SK-MEL-5 (cell line): ENCODE measurements at places on chromosomes 4 and X. TPM values are rescaled to one million over a fixed set of nuclear protein-coding genes. Genes with fewer than 3 reads are reported as not detected.

Gene ARMCX4
- total RNA-seq, result 0.90 and 0.93 TPM in 2 replicates

Gene MAGEA12
- total RNA-seq, result 133 and 153 TPM in 2 replicates

Gene CHRDL1
- 0.08 and 0.18 TPM in 2 replicates for total RNA-seq

Gene TENM3
- 38.1 and 47.7 TPM in 2 replicates for total RNA-seq

Gene L1CAM
- 58.4 and 78.9 TPM in 2 replicates for total RNA-seq

Gene INTU
- total RNA-seq, result 2.8 and 3.2 TPM in 2 replicates

Gene YY2
- 1.8 and 2.4 TPM in 2 replicates for total RNA-seq

Gene PLK4
- 11.1 and 13.7 TPM in 2 replicates for total RNA-seq

Gene CXCL8
- 11.5 and 14.8 TPM in 2 replicates for total RNA-seq

Gene DUSP9
- 6.1 and 6.8 TPM in 2 replicates for total RNA-seq

Gene SPANXN3
- total RNA-seq, result not detected in 2 replicates

Gene USP17L11
- not detected in 2 replicates for total RNA-seq

Gene TLR7
- 0.03 TPM in 1 of 2 replicates, not detected in the other for total RNA-seq

Gene PACRGL
- total RNA-seq, result 34.0 and 35.6 TPM in 2 replicates

Gene ERVMER34-1
- total RNA-seq, result 0.19 and 0.21 TPM in 2 replicates

Gene CXCL11
- 0.26 TPM in 1 of 2 replicates, not detected in the other for total RNA-seq

Gene KIF4A
- 18.2 and 19.1 TPM in 2 replicates for total RNA-seq

Gene RTL9
- 0.13 and 0.35 TPM in 2 replicates for total RNA-seq

Gene GLUD2
- total RNA-seq, result 16.8 and 19.9 TPM in 2 replicates

Gene SYNPO2
- total RNA-seq, result 0.32 and 0.69 TPM in 2 replicates

Gene WDFY3
- 19.2 and 20.4 TPM in 2 replicates for total RNA-seq

Gene FAM53A
- 1.7 and 2.1 TPM in 2 replicates for total RNA-seq

Gene ETNPPL
- total RNA-seq, result 1.6 and 1.7 TPM in 2 replicates

Gene CXCL10
- total RNA-seq, result not detected in 2 replicates

Gene TLR6
- 6.8 and 7.8 TPM in 2 replicates for total RNA-seq

Gene HTN3
- total RNA-seq, result 42.2 and 49.0 TPM in 2 replicates

Gene RAB40A
- 0.05 TPM in 1 of 2 replicates, not detected in the other for total RNA-seq
